ENCODE measurements at places on chromosomes 4 and X.

DNA sequence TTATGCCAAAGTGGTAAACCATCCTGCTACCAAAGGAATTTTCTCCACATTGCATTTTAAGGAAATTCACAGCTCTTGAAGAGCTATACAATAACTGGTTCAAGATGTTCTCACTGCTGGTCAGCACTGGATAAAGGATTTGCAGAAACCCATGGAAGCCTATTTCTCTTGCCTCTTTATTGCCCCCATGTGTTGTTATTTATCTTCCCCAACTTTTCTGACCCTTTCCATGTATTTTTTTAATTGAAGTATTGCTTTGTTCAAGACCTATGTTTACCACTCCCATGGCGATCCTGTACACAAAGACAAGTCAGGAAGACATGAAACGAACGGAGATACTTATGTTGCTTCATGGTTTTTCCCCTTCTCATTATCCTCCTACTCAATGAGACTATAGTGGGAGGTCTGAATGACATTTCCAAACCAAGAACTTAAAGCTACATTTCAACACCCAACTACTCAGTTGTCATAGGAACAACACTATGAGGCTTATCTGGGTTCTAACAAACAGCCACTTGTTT is 566.4 kb upstream of the DIPK2B start:
- no peak for DNase-seq

DNA sequence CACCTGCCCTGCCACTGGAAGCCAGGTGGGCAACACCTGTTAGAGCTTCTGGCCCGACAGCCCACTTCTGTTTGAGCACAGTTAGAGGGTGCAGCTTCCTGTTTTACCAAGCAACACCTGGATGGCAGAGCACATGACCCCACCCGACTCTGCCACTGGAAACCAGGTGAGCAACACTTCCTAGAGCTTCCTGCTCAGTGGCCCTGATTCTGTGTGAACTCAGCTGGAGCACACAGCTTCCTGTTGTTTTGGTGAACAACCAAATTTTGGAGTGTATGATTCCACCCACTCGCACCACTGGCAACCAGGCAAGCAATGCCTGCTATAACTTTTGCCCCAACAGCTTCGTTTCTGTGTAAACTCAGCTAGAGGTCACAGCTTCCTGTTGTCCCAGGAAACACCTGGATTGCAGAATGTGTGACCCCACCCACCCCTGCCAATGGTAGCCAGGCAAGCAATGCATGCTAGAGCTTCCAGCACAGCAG is 163.8 kb upstream of the KLF8 start:
- peak; percentile 41 for DNase-seq

DNA sequence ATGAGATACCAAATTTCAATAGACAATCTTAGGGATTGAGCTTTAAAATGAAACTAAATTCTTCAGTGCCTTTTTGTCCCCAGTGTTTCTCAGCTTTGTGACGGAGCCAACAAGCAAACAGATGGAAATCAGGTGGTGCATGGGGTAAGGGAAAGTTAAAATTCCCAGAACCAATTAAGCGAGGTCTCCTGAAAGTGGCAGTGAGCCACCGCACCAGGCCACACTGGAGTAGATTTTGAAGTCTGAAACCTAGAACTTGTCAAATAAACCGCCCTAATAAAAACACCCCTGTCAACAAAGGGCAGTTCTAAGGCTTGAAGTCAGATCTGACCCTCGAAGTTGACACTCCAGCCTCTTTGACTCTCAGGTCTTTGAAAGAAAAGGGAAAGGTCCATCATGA is 40.6 kb upstream of the DYNLT3 start:
- DNase-seq = no peak

DNA sequence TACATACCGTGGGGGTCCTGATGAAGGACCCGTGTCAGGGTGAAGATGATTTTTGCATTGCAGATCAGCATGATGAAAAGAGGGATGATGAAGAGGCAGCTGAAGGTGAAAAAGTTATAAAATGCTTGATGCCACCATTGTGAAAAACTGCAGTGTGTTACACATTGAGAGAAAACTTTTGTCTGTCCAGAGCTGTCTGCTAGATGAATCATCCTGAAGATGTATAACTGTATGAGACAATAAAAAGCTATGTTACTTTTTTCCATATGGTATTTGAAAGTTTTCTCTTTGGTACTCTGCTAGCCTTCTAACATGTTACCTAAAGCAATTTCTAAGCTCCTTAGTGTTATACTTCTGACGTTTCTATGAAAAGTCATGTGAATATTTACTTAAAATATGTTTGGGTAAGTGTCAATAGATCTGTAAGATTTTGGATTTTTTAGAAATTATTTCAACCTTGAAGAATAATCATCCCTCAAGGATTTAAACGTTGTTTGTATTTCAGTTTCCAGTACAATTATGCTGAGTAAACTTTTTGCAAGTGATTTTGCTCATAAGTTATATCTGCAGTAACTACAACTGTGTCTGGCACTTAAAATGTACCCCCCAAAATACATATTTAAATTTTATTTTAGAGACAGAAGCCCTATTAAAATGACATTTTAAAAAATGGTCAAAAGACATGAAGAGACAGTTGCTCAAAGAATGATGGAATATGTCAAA is 9.5 kb downstream of the GNRHR start:
- no peak for DNase-seq

GRCh38 chrX:72100824-72101351 is 30.8 kb downstream of the RTL5 start:
- DNase-seq = peak; percentile 3

GRCh38 chrX:69305333-69306062 is 140.2 kb upstream of the PJA1 start:
- no peak for DNase-seq

DNA sequence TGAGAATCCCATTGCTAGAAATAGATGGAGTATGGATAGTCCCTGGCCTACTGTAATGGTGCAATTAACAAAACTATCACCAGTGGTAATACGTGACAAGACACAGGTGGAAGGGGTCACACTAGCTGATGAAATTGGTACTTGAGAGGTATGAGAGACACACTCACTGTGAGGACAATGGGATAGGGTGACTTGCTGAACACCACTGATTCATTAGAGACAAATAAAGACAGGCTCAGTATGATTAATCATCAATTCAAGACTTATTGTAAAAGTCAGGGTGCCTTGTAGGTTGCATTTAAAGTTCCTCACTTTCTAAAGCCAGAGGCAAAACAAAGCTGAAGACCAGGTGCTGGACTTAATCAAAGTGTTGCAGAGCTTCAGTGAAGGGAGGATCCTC is 361.6 kb upstream of the EMCN start:
- DNase-seq = no peak

DNA sequence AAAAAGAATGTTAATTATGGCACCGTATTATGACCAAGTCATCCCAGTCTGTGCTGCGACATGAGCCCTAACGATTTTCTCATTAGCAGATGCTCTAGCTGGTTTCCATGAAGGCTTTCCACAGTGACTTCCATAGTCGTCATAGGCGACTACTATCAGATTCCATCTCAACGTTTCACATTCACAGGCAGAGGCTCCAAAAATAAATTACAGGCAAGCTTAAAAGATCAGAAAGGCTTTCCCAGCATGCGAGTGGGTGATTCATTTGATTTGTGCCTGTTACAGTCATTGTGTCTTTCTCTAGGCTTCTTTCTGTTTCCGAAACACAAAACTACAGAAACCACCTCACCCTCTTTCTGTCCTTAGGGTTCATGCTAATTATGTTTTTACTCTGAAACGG is 43.2 kb downstream of the PALLD start:
- DNase-seq = no peak

DNA sequence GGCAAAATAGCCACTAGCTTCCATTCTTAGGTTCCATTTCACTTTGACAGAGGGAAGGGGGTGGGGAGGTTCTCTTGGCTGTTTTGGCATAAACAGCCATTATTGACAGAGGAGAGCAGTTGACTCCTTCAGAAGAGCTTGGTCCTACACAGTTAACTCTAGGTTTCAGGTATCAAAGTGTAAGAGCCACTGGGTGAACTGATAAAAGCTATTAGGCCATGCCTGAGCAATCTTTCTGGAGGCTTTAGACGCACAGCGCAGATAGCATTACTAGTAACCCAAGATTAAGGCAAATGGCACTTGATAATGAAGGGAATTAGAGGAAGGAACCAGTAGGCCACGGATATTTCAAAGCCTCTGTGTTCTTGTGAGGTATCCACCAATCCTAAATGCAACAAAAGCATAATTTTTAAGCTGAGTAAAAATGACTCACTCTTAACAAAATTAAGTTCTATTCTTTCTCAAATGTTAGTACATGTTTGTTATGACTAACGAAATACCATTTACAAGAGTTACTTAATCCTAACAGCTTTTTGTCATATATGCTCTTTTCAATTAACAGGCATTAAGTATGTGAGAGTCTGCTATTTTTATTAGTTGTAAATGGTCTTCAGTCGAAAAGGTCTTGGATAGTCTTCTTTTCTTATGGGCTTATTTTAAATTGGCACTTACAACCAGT is 53.6 kb downstream of the SLC7A11 start:
- DNase-seq = no peak

DNA sequence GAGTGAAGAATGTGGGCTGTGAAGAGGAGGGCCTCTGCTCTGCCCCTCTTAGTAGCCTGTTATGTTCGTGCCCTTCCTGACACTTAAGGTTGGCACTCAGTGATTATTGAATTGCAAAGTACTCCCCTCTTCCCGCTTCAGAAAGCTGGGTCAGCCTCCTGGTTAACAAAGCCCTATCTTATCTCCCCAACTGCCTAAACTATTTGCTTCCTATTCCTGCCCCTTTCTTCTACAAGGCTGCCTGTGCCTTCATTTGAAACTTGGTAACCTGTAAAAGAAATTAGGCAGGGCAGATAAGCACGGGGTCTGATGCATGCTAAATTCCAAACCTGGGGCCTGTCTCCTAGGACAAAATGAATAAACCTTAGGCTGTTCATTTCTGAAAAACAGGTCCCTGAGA is 23.1 kb upstream of the TMEM150C start:
- no peak for DNase-seq

GRCh38 chr4:184648054-184648312 is 1.3 kb downstream of the CASP3 start:
- DNase-seq = no peak

DNA sequence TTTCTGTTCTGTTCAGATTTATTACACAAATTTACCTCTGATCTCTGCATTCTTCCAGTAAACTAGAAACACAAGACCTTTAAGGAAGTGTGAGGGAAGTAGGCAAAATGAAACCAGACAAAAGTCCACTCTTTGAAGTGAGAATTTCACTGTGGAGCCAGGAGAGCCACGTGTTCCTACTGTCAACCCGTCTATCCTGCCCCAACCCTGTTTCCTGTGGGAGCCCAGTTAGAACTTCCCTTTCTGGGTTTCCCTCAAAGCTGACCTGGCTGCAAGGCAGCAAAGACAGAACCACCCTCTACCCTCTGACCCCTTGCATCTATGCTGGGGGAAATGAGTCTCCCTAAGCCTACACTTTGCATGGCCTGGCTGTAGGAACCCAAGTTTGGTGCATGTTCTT is 40.0 kb downstream of the TMEM144 start:
- no peak for DNase-seq

- no peak for DNase-seq
Observed at GRCh38 chr4:177016541-177017141, 223.9 kb upstream of the VEGFC start.

DNA sequence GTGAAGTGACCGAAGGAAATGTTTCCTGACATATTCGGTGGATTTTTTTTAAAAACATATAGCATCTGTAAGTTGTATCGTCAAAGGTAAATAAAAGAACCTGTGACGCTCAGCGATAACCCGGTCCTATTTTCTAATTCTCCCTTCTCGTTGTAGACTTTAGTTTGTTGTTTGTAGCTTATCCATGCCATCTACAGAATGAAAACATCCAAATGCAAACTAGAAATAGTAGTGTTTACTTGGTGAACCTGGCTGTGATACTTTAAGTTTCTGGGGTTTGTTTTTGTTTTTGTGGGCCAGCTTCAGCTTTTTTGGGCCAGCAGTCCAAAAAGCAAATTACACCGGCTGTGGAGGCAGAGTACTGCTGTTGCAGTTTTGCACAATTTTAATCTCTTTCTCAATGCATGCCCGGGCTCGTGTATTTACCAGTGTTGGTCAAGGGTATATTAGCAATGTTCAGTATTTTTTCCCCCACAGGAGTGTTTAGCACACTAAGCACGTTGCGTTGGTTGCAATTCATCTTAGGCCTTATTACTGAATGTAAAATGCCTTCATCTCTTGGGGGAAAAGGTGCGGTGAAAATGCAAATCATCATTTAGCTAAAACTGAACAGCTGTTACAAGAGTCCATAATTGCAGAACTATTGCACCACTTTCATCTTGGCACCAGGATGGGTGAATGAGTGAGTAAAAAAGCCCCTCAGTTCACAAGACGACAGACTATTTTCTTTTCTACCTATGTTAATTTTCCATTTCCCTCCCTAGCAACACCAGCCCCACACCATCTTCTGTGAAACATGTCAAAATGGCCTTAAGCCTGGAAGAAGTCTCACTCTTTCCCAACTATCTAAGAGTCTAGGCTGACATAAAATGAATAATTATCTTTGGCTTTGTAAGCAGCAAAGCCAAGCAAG is 1.7 kb upstream of the CNOT6L start:
- peak; percentile 26 for DNase-seq

GRCh38 chr4:96649536-96649935 is 809.6 kb downstream of the PDHA2 start:
- DNase-seq = no peak

DNA sequence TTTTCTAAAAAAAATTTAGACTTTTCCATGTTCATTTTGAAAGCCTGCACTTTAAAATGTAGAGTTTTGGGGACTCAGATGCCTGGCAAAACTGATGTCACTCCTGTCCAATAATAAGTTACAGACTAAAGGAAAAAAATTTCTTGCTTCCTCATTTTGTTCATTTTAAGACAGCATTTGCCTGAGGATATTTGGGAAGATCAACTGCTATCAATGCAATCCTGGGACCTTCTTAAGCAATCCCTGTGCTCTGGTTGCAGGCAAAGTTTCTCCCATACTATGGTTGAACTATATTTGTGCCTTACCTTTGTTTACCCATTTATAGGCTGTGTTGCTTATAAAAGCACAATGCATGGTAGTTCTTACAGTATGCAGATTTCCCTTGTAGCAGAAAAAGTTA is 280.4 kb downstream of the CFAP47 start:
- no peak for DNase-seq

DNA sequence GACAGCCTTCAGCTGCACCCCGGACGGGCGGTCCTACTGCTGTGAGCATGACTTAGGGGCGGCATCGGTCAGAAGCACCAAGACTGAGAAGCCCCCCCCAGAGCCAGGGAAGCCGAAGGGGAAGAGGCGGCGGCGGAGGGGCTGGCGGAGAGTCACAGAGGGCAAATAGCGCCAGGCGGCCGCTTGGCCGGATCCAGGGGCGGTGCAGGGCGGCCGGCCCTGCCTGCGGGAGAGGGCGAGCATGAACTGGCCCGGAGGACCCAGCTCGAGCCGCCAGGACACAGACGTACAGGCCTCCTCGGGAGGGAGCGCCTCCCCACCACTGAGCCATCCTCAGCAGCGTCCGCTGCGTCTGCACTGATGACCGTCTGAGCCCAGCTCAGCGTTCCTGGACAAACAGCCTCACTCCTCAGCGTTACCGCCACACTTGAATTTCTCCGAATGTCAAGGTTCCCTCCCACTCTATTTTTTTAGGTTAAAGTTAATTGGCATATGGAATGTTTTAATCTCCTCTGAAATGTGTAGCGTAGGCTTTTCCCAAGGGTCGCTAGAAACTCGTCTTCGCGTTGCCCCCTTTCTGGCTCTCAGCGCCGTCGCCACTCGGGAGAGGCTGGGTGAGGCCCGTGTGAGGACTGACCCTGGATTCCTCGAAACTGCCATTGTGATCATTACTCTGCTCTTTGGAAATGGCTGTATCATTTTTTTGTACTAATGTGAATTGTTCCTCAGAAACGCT is 29.9 kb downstream of the NELFA start:
- no peak for DNase-seq

Data from germinal center (tissue), 1 donor.